ENCODE measurements at places on chromosomes 4 and X. TPM values are rescaled to one million over a fixed set of nuclear protein-coding genes. Genes with fewer than 3 reads are reported as not detected.

NAP1L2 gene
- total RNA-seq = 0.80 TPM

DNA sequence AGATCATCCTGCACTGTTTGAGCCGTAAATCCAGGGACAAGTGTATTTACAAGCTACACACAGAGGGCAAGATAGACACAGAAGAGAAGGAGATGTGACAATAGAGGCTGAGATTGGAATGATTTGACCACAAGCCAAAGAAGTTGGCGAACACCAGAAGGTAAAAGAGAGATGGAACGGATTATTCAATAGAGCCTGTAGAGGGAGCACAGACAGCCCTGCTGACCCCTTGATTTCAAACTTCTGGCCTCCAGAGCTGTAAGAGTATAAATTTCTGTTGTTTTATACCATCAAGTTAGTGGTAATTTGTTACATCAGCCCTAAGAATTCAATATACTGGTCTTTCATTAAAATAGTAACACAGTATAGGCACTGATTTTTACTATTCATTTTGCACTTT lies 447.8 kb downstream of the FAT4 start:
- DNase-seq = no peak
- no peaks in the 10 kb centered on the region for H3K4me1 ChIP-seq
- no peak overlapping the region for H3K4me3 ChIP-seq
- H3K27me3 ChIP-seq = no peaks in the 10 kb centered on the region

DNA sequence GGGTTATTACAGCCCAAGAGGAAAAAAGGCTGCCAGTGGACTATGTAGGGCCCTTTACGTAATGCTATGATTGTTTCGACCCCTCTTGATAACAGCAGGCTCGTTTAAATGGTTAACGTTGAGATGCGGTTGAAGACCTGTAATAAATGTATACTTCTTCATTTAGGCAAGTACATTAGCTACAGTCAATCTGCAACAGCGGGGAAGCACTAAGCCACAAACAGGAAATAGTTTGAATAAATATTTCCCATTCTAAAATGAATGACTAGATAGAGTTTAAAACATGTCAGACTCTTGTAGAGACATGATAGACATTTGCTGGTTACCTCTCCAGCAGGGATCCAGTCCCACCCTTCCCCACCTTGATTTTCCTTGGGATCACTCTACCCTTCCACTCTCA lies 38.1 kb upstream of the STIM2 start:
- H3K4me3 ChIP-seq = peak overlapping the region; percentile 69
- H3K36me3 ChIP-seq = no peaks in the 10 kb centered on the region
- peaks cover 74% of the 10 kb centered on the region for H3K4me1 ChIP-seq
- peaks cover 39% of the 10 kb centered on the region for H3K27me3 ChIP-seq
- peak overlapping the region; percentile 72 for H3K27ac ChIP-seq

RENBP gene
- 14.5 TPM for total RNA-seq

- peaks cover 17% of the 10 kb centered on the region for H3K4me1 ChIP-seq
- DNase-seq = no peak
- H3K36me3 ChIP-seq = peaks cover 35% of the 10 kb centered on the region
- no peak overlapping the region for H3K4me3 ChIP-seq
- H3K27me3 ChIP-seq = no peaks in the 10 kb centered on the region
Observed at GRCh38 chrX:56786889-56787733, 58.1 kb downstream of the NBDY start.

DNA sequence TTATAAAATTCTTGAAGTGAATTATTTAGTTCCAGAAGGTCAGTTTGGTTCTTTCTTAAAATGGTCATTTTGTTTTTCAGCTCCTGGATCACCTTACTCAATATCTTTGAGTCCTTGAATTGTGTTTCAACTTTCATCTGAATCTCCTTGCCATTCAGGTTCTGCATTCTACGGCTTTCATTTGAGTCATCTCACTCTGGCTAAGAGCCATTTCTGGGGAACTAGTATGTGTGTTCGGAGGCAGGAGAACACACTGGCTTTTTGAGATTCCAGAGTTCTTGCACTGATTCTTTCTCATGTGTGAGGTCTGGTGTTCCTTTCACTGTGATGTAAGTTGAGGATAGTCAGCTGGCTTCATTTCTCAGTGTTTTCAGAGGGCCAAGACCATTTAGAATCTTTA lies 708.4 kb upstream of the FRG1 start:
- H3K27me3 ChIP-seq = no peaks in the 10 kb centered on the region
- no peak for DNase-seq
- no peak overlapping the region for H3K4me3 ChIP-seq
- no peaks in the 10 kb centered on the region for H3K4me1 ChIP-seq

SULT1E1 gene
- total RNA-seq = not detected

GRCh38 chr4:53235547-53235946 lies 130.3 kb downstream of the SCFD2 start:
- H3K27me3 ChIP-seq = no peaks in the 10 kb centered on the region
- no peak for DNase-seq
- no peak overlapping the region for H3K4me3 ChIP-seq
- peak overlapping the region; percentile 18 for H3K27ac ChIP-seq

DNA sequence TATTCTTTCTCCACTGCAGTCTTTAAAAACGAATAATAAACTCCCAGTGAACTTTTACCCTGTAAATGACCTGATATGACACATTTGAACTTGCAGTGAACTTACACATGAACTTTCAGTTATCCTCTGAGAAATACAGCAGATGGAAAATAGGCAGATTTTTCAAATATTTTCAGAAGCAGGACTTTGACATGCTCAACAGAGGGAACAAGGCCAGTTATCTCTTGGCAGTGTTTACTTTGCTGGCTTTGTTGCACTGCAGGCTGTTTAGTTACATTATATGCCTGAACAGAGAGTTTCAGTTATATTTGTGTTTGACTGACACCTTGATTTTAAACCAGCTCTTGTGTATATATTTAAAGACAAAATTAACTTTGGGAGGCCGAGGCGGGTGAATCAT lies 47.6 kb upstream of the FGG start:
- H3K4me1 ChIP-seq = no peaks in the 10 kb centered on the region
- no peaks in the 10 kb centered on the region for H3K36me3 ChIP-seq
- no peak overlapping the region for H3K4me3 ChIP-seq
- no peak for DNase-seq
- peaks cover 9% of the 10 kb centered on the region for H3K27me3 ChIP-seq

GRCh38 chrX:131801066-131801465 lies 222.0 kb upstream of the STK26 start:
- H3K4me1 ChIP-seq = no peaks in the 10 kb centered on the region
- no peak for DNase-seq
- no peaks in the 10 kb centered on the region for H3K27me3 ChIP-seq
- no peak overlapping the region for H3K4me3 ChIP-seq

COL4A5 gene
- total RNA-seq = not detected

GRCh38 chr4:174631901-174632758 lies 109.8 kb upstream of the HPGD start:
- H3K36me3 ChIP-seq = no peaks in the 10 kb centered on the region
- no peak for DNase-seq

DNA sequence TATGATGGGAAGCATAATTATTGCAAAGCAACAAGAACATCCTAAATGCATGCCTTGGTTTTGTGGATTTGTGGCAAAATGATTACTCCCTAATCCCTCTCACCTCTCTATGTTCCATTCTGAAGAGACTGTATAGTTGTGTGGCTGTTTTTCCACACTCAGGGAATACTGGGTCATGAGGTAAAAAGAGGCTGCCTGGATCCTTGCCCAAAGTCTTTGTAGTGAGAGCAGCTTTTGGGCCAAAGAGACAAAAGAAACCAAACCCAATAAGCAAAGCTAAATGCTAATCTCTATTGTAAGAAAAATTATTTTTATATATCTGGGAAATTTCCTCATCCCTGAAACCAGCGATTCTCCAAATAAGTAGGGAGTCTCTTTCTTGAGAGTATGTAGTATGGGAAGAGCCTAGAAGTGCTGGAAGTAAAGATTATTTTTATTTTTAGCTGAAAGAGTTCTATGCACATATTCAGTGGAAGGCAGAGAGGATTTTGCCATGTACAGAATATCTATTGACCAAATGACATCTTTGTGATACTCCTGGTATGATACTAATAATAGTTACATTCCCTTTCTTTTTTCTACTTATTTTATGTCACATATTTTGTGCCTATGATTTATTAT lies 24.9 kb upstream of the SULT1B1 start:
- DNase-seq = no peak
- H3K4me3 ChIP-seq = no peak overlapping the region
- no peaks in the 10 kb centered on the region for H3K4me1 ChIP-seq
- no peaks in the 10 kb centered on the region for H3K36me3 ChIP-seq
- no peaks in the 10 kb centered on the region for H3K27me3 ChIP-seq

ZGRF1 gene
- 13.7 TPM for total RNA-seq

DNA sequence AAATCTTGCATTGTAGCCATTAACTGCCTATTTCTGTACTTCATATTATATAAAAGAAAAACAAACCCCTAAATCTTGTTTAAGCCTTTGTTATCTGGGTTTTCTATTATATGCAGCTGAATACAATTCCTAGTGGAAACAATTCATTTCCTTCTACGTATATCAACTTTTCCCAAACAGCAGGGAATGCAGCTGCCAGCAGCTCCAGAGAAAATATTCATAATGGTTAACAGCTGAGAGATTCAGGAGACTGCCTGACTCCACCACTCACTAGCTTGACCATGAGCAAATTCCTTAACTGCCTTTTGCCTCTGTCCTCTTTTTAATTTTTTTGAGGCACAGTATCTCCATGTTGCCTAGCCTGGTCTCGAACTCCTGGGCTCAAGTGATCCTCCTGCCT lies 146.2 kb downstream of the SPATA18 start:
- DNase-seq = no peak
- H3K4me1 ChIP-seq = no peaks in the 10 kb centered on the region
- H3K4me3 ChIP-seq = no peak overlapping the region
- no peaks in the 10 kb centered on the region for H3K36me3 ChIP-seq

GRCh38 chr4:185099940-185100339 lies 43.1 kb upstream of the SLC25A4 start:
- no peak for DNase-seq
- no peak overlapping the region for H3K27ac ChIP-seq
- H3K27me3 ChIP-seq = peaks cover 21% of the 10 kb centered on the region
- no peaks in the 10 kb centered on the region for H3K4me1 ChIP-seq
- no peak overlapping the region for H3K4me3 ChIP-seq
- H3K36me3 ChIP-seq = no peaks in the 10 kb centered on the region

GRCh38 chr4:78131403-78131802 lies 74.3 kb downstream of the FRAS1 start:
- peaks cover 15% of the 10 kb centered on the region for H3K27me3 ChIP-seq
- no peak overlapping the region for H3K27ac ChIP-seq
- no peak for DNase-seq
- H3K36me3 ChIP-seq = no peaks in the 10 kb centered on the region

CYLC1 gene
- not detected for total RNA-seq

GRCh38 chr4:87540146-87541058 lies 11.2 kb upstream of the SPARCL1 start:
- H3K27ac ChIP-seq = no peak overlapping the region
- H3K27me3 ChIP-seq = peaks cover 2% of the 10 kb centered on the region
- no peak for DNase-seq
- no peak overlapping the region for H3K4me3 ChIP-seq
- no peaks in the 10 kb centered on the region for H3K4me1 ChIP-seq

DNA sequence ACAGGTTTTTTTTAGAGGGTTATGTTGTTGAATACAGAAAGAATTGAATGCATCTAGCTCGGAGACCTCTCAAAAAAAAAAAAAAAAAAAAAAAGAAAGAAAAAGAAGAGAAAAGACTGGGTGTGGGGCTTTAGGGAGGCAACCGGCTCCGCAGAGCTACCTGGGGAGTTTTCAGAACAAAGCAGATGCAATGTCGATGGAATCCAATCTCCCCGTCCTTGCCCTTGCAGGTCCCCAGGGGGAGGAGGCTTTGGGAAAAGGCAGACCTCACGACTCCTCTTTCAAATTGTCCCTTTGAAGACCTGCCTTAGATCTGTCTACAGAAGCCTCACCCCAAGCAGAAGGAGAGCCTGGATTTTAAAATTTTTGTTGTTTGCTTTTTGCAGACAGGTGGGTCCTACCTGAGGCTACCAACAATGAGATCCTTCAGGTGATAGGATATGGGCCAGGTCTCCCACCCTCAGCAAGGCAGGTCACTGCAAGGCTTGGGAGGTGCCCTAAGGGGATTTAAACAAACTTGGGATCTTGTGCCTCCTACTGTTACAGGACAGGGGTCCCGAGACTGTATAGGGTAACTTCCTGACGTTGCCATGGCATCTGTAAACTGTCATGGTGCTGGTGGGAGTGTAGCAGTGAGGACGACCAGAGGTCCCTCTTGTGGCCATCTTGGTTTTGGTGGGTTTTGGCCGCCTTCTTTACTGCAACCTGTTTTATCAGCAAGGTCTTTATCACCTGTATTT lies 75.2 kb upstream of the PRKX start:
- DNase-seq = no peak
- H3K4me1 ChIP-seq = no peaks in the 10 kb centered on the region
- H3K27me3 ChIP-seq = peaks cover 9% of the 10 kb centered on the region

CT45A5 gene
- total RNA-seq = not detected

DNA sequence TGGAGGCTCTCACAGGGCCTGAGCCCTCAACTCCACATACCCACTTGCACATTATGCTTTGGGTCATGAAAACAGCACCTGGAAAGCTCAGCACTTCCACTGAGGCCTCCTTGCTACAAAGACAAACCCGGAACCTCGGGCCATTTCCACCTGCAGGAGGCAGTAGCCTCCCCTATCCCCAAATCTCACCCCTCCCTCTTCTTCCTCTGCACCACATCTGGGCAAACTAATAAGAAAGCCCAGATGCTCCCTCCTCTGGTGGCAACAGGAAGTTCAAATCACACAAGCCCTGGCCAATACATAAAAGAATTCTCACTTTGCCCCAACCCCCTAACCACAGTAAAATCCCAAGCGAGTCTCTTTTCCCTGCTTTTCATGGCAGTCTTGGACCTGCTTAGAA lies 136.4 kb downstream of the MAPK10 start:
- no peak overlapping the region for H3K27ac ChIP-seq
- no peak overlapping the region for H3K4me3 ChIP-seq
- no peaks in the 10 kb centered on the region for H3K4me1 ChIP-seq
- H3K27me3 ChIP-seq = no peaks in the 10 kb centered on the region
- H3K36me3 ChIP-seq = no peaks in the 10 kb centered on the region
- DNase-seq = no peak

- DNase-seq = no peak
- H3K36me3 ChIP-seq = no peaks in the 10 kb centered on the region
- no peak overlapping the region for H3K27ac ChIP-seq
- H3K4me1 ChIP-seq = no peaks in the 10 kb centered on the region
- H3K4me3 ChIP-seq = no peak overlapping the region
Observed at GRCh38 chr4:47155919-47156318, 124.6 kb downstream of the GABRB1 start.

GRCh38 chr4:124931050-124931449 lies 218.5 kb upstream of the ANKRD50 start:
- no peak for DNase-seq
- no peaks in the 10 kb centered on the region for H3K27me3 ChIP-seq
- H3K36me3 ChIP-seq = no peaks in the 10 kb centered on the region
- no peak overlapping the region for H3K4me3 ChIP-seq

All from activated B cell treated with CpG ODN at 0.5 μM for 24 hours (primary cell).